ENCODE measurements at places on chromosomes 1 and 21.

DNA sequence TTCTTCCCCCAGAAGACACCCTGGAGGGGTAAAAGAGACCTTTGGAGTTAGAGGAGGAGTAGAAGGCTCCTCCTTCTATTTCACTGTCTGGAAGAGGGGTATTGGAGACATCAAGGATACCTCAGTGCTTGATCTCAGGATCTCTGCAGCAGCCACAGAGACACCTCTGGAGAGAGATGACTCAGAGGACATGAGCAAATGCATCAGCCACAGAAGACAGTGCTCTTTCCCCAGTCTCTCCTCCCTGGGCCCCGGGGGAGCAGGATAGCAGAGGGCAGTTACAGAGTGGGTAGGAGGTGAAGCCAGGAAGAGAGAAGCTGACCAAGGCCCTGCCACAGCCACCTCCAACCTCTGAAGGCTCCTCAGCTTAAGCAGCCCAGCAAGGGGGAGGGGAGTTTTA, 15.3 kb upstream of the TEDDM1 start:
- DNase-seq, result no peak

GRCh38 chr1:238658763-238659162, 727.6 kb upstream of the CHRM3 start:
- no peak for DNase-seq

DNA sequence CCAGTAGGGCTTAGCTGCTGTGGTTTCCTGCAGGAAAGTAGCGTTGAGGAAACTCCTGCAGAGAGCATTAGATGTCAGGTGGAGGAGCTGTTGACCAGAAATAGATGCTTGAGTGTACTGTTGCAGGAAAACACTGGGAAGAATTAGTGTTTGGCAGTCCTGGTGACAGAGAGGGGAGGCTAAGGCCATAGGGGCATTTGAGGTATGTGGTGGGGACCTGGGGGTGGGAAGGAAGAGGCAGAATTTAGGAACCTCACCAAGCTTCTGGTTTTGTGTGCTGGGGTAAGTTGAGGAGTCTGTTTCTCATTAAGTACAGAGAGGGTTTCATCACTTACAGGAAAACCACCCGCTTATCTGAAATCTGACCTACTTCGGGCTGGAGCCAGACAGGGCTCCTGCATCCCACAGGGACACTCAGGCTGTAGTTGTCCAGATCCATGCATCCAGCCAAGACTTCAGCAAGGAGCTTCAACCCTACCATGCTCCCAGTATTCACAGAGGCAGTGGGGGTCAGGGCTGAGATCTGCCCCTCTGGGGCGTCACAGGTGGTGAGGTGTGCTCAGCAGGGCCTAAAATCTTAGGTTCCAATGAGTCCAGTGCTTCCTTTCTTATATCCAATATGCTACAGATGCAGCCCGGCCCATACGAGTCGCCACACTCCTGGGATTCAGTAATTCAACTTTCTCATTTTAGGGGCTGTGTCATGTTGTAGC, 15.1 kb downstream of the SH2D2A start:
- DNase-seq, result no peak

DNA sequence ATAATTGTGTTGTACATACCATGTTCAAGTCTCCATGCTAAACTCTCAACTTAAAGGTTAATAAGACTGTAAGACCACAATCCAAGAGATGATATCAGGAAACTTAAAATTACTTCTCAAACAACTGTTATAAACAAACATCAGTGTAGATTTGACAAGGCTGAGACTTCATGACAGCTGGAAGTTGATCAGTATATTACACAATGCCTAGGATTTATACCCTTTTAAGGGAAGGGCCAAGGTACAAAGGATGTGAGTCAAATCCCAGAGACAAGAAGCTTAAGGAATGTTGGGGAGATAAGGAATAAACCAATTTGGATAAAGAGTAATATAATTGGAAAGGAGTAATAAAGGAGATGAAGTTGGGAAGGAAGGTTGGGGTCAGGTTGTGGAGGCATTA, 98.8 kb downstream of the LBR start:
- no peak for DNase-seq

DNA sequence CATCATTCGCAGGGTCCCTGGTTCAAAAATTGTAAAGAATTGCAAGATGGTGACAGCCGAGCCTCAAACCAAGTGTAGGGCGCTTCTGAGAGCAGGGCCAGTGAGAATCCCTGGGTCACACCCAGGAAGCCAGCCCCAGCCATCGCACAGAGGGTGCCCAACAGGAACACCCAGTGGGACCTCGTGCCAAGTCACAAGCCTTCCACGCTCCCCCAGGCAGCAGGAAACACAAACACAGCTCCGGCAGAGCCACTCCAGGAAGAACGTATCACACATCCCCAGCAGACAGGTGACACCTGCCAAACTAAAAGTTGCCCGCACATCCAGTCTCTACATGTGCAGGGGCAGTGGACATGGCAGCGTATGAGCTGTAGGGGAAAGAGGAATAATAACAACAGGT, 20.2 kb downstream of the DHRS3 start:
- no peak for DNase-seq

GRCh38 chr1:223401873-223402789, 8.9 kb downstream of the CCDC185 start:
- DNase-seq, result no peak

DNA sequence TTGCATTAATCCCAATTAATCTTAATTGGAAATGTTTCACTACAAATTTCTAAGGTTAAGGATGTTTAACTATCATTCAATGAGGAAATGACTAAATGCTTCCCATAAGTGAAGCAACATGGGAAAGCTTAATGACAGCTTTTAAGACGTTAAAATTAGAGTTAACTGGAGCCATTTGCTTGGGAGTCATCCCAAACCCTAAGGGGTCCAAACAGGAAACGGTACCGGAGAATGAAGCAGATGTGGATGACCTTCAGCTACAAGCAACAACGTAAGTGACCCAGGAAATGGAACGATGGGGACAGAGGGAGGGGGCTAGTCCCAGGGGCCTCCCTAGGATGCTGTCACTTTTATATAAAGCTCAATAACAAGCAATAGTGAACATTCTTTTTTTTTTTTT, 62.2 kb downstream of the CAPZB start:
- no peak for DNase-seq

GRCh38 chr1:87151500-87152421, 176.9 kb upstream of the LMO4 start:
- peak; percentile 30 for DNase-seq

DNA sequence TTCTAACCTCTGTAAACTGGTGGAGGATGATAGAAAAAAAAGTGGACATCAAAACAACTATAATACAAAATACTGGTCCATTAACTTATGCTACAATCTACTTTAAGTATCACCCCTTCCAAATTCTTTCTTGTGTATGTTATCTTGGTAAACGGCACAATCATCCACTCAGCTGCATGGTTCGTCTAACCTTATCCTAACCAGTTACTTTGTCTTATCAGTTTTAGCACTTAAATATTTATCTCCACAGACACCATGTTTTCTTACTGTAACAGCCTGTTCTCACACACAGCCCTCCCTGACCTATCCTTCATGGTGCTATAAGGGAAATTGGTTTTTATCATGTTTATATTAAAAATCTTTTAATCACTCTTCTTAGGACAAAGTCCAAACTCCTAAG, 157.2 kb downstream of the PTGER3 start:
- DNase-seq, result no peak

DNA sequence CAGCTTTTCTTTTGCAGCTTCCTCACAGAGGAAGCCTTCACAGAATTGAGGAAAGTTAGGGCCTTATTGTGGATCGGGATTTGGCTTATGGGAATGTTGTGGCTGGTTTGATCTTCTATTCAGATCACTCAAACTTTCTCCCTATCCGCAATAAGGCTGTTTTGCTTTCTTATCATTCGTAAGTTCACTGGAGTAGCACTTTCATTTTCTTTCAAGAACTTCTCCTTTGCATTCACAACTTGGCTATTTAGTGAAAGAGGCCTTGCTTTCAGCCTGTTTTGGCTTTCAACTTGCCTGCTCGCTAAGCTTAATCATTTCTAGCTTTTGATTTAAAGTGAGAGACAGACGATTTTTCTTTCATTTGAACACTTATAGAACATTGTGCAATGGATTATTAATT, 181.9 kb upstream of the B3GALT2 start:
- DNase-seq, result no peak

GRCh38 chr1:114289306-114289705, 135.6 kb upstream of the SYT6 start:
- no peak for DNase-seq

DNA sequence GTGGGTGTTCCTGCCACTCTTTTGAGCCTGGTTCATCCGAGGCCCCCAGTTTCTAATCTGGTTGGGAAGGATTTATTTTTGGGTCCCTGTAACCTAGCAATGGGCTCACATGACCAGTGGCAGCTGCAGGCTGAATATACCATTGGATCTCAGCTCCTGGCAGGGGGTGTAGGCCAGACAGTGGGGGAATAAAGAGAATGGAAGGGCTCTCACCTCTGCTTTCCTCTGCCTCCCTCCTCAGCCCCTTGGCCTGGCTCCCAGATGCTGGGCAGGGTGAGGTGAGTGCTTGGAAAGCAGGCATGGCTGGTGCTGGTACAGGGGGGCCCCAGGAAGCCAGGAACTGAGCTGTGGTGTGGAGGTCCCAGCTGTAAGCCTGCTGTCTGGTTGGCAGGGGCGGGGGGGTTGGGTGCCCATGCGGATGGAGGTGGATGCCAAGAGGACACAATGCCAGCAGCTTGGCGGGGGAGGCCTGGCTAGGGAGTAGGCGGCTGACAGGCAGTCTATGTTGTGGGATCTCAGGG, 3.6 kb upstream of the GPR61 start:
- DNase-seq, result no peak

DNA sequence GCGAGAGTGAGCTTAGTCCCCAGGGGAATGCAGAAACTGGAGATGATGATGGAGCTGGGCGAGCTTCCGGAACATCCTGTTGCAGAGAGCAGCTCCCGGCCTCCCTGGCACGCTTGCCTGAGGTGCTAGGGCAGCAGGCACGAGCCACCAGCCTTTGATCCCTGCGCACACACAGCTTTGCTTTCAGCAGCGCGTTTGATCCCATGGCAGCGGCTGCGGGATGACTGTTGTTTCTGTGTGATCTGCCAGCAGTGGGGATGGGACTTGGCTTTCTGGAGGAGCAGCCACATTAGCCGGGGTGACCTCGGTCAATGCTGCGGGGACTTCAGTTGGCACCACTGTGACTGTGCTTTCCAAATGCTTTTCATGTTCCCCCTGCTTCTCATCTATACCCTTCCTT, 193.2 kb downstream of the KAZN start:
- DNase-seq, result no peak

GRCh38 chr1:219000631-219001030, 173.0 kb upstream of the LYPLAL1 start:
- no peak for DNase-seq

DNA sequence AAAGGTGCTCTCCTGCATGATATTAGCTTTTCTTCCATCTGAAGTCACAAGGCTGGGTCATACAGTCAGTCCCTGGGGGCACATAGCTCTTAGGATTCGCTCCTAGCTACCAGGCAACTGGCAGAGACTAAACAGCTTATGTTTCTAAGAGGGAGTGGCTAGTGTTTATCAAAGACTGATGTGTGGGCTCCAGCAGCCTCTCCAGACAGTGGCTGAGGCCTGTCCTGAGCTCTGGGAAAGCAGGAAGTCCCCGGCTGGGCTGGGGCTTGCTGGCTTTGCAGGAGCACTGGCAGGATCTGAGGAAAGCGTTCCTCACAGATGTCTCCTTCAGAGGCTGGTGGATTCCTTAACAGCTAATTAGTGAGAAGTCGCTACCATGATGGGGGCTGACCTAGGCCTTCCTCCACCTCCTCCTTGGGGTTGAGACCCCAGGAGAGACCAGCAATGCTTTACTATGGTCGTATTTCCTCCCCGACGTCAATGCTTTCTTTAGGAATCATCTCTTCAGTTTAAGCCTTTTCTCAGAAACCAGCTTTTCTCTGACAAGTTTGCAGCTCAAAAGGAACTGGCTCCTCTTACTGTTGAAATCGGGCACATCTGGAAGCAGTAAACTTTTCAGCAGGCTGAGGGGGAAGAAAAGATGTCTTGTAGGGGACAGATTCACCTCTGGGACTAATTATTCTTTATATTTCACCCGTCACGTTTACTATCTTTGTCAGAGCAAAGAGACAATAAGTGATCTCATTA, 33.5 kb upstream of the HHAT start:
- no peak for DNase-seq

GRCh38 chr1:22255341-22256212, 112.7 kb upstream of the WNT4 start:
- no peak for DNase-seq

- no peak for DNase-seq
Observed at GRCh38 chr1:205652984-205653383, 21.2 kb upstream of the ELK4 start.

- no peak for DNase-seq
Observed at GRCh38 chr1:2019571-2020309, 595 bp downstream of the GABRD start.

- peak; percentile 19 for DNase-seq
Observed at GRCh38 chr21:36422279-36423098, 37.3 kb downstream of the CHAF1B start.

GRCh38 chr1:227272428-227272827, 45.9 kb downstream of the CDC42BPA start:
- no peak for DNase-seq

- no peak for DNase-seq
Observed at GRCh38 chr1:181064011-181064623, 24.4 kb upstream of the IER5 start.

DNA sequence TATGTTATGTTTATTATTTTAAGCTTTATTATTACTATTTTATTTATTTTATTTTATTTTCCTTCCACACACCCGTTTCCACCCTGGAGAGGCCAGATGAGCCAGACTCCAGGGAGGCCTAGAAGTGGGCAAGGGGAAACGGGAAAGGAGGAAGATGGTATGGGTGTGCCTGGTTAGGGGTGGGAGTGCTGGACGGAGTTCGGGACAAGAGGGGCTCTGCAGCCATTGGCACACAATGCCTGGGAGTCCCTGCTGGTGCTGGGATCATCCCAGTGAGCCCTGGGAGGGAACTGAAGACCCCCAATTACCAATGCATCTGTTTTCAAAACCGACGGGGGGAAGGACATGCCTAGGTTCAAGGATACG, 468 bp upstream of the MX1 start:
- no peak for DNase-seq

DNA sequence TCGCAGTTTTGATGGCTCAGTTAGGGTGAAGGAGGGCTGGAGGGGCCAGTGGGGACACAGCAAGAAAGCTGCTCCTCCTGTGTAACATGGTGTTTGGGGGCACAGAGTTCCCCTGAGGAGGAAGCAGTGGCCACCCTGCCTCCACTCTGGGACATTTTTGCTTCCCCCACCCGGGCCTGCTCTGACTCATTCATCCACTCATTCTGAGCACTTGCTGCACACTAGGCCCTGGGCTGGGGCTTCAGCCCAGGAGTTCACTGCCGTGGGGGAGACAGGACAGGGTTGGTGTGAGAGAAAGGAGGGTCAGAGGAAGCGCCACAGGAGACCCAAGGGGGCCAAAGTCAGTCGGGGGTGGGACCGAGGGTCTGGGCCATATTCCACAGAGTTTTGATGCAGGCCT, 41.4 kb upstream of the ACOT11 start:
- no peak for DNase-seq

DNA sequence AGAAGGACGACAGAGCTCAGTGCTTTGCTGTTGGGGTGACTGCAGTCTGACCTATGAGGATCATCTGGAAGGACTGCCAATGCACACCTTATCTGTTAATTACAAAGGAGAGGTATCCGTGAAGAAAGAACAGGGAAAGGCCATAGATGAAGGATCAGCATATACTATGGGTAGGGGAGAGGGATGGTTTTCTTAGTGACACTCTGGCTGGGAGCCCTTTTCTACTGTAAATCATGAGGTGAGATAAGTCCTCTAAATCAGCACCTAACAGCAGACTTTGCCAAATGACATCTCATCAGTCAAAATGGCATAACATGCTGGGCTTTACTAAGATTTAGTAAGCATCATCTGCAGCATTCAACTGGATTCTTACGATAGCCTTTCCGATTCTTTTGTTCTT, 100.0 kb downstream of the PLPPR5 start:
- DNase-seq, result no peak

GRCh38 chr21:26505211-26505610, 67.9 kb downstream of the CYYR1 start:
- no peak for DNase-seq

Measured in stimulated activated CD4-positive, alpha-beta T cell treated with anti-CD3 and anti-CD28 coated beads, Interleukin-4, amount 100 ng/mL, for 48 hours (primary cell).